ENCODE measurements at places on chromosomes 12 and 14.

GRCh38 chr12:63918800-63919300 lies 74.3 kb downstream of the SRGAP1 start:
- no peak for DNase-seq
- no peak overlapping the region for H3K27ac ChIP-seq
- peaks cover 2% of the 10 kb centered on the region for H3K36me3 ChIP-seq
- peaks cover 5% of the 10 kb centered on the region for H3K4me1 ChIP-seq

- DNase-seq: no peak
- no peaks in the 10 kb centered on the region for H3K4me1 ChIP-seq
- no peak overlapping the region for H3K27ac ChIP-seq
- no peaks in the 10 kb centered on the region for H3K36me3 ChIP-seq
- H3K27me3 ChIP-seq: peaks cover 13% of the 10 kb centered on the region
- H3K4me3 ChIP-seq: no peak overlapping the region
These were observed 212.6 kb upstream of the LHX5 start for GRCh38 chr12:113684053-113684907.

DNA sequence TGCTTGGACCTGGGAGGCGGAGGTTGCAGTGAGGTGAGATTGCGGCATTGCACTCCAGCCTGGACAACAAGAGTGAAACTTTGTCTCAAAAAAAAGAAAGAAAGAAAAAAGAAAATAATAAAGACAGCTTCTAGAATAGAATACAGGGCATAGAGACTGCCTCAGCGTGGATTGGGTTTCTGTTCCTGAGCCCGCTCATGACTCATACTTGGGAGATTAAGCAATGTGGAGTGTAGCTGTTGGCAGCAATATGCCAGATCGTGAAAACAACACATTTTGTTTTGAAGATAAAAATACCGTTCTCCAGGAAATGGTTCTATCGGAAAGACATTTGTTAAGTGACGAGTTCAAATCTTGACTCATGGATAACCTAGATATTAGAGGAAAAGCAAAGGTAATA lies 67.2 kb downstream of the GLT1D1 start:
- H3K4me3 ChIP-seq: no peak overlapping the region
- DNase-seq: no peak
- H3K4me1 ChIP-seq: peaks cover 2% of the 10 kb centered on the region
- no peak overlapping the region for H3K27ac ChIP-seq
- no peaks in the 10 kb centered on the region for H3K36me3 ChIP-seq

DNA sequence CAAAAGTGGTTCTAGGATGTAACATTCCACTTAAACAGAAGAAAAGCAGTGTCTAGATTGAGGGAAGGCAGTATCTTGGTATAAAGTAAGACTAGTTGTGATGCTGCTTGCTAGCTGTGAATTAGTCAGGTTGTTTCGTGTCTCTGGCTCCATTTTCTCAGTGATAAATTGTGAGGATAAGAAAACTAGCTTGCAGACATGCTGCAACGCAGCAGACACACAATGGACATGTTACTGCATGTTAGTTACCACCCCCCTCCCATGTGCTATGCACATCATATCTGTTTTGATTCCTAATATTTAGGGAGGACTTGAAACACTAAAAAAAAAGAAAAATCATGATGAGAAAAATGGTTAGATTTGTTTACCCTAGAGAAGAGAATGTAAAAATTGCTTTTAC lies 2.9 kb downstream of the CCNK start:
- peaks cover 57% of the 10 kb centered on the region for H3K4me1 ChIP-seq
- H3K36me3 ChIP-seq: peaks cover 3% of the 10 kb centered on the region
- no peak overlapping the region for H3K4me3 ChIP-seq
- peak overlapping the region; percentile 97 for H3K27ac ChIP-seq
- H3K27me3 ChIP-seq: no peaks in the 10 kb centered on the region
- no peak for DNase-seq

GRCh38 chr14:38485026-38485425 lies 229.1 kb upstream of the CLEC14A start:
- no peak for DNase-seq
- H3K4me3 ChIP-seq: no peak overlapping the region
- no peaks in the 10 kb centered on the region for H3K27me3 ChIP-seq
- no peaks in the 10 kb centered on the region for H3K36me3 ChIP-seq
- H3K27ac ChIP-seq: no peak overlapping the region

- peaks cover 34% of the 10 kb centered on the region for H3K27me3 ChIP-seq
- no peak for DNase-seq
- no peak overlapping the region for H3K27ac ChIP-seq
- no peaks in the 10 kb centered on the region for H3K4me1 ChIP-seq
- no peaks in the 10 kb centered on the region for H3K36me3 ChIP-seq
These were observed 56.8 kb upstream of the FAM181A start for GRCh38 chr14:93870377-93870776.

DNA sequence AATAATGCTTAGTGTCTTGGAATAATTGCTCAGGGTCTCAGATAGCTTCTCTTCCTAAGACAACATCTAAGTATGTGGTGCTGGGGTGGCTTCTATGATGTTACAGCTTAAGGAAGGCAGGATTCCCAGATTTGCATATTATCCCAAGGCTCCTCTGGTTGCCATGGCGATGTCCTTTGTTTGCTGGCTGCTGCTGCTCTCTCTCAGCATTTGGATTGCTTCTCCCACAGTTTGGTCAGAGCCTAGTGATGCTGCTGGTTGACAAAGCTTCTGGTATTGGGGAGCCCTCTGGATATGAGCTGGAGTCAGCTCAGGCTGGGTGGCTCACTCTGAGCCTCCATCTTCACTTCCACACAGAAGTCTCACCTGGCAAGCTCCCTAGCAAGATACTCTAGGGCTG lies 56.4 kb upstream of the FBXO33 start:
- H3K36me3 ChIP-seq: peaks cover 3% of the 10 kb centered on the region
- H3K4me3 ChIP-seq: no peak overlapping the region
- H3K27ac ChIP-seq: no peak overlapping the region
- no peak for DNase-seq
- no peaks in the 10 kb centered on the region for H3K27me3 ChIP-seq

DNA sequence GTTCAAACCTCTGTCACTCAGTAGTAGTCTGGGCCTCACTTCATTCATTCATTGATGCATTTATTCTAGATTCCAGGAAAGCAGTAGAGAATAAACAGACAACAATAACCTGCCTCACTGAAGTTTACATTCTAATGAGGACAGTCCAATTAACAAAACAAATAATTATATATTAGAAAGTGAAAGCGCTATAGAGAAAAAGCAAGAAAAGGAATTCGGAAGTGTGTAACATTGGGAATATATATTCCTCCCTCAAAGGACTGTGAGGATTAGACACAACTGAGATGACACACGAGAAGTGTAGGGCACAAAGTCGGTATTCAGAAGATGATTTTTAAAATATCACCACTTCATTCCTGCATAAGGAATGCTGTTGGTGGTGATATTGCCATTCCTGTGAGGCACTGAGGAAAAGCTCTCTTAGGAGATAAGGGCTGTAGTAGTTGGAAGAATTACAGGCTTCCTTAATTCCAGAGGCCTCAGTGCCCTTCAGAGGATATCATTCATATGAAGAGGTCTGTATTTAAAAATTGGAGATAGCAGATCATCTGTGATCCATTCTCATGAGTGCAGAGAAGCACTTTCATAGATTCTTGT lies 3.9 kb upstream of the DUSP6 start:
- H3K36me3 ChIP-seq: no peaks in the 10 kb centered on the region
- DNase-seq: no peak

DNA sequence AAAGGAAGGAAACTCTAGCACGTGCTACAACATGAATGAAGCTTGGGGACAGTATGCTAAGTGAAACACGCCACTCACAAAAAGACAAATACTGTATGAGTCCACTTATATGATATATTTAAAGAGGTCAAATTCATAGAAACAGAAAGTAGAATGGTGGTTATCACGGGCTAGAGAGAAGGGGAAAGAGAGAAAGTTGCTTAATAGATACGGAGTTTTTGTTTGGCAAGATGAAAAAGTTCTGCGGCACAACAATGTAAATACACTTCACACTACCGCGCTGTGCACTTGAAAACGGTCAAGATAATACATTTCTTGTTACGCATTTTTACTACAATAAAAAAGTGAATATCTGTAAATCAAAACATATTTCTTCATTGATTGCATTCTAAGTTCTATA lies 37.3 kb downstream of the FBLN5 start:
- no peak for DNase-seq
- H3K4me1 ChIP-seq: peaks cover 18% of the 10 kb centered on the region
- H3K27ac ChIP-seq: no peak overlapping the region
- no peak overlapping the region for H3K4me3 ChIP-seq
- peaks cover 3% of the 10 kb centered on the region for H3K36me3 ChIP-seq

DNA sequence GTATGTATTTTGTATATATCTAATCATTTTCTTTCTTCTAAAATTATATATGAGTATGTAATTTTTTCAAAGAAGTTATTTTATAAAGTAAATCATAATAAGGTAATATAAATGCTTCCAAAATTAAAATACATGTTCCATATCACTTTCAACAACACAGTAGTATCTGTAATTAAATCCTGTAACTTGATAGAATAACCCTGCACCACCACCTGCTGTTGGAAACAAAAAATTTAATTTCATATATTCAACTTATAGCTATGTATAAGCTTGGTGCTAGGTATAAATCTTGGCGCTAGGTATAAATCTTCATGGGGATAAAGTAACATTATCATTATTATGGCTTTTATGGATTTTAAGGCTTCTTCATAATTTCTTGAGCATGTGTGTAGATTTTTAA lies 149.7 kb upstream of the DCN start:
- no peaks in the 10 kb centered on the region for H3K4me1 ChIP-seq
- DNase-seq: no peak
- peaks cover 15% of the 10 kb centered on the region for H3K27me3 ChIP-seq
- no peak overlapping the region for H3K27ac ChIP-seq
- H3K4me3 ChIP-seq: no peak overlapping the region
